ENCODE measurements at places on chromosomes 5 and 9. TPM values are rescaled to one million over a fixed set of nuclear protein-coding genes. Genes with fewer than 3 reads are reported as not detected.

GRCh38 chr5:169609716-169610115 lies 26.1 kb downstream of the SPDL1 start:
- no peak for DNase-seq

DNA sequence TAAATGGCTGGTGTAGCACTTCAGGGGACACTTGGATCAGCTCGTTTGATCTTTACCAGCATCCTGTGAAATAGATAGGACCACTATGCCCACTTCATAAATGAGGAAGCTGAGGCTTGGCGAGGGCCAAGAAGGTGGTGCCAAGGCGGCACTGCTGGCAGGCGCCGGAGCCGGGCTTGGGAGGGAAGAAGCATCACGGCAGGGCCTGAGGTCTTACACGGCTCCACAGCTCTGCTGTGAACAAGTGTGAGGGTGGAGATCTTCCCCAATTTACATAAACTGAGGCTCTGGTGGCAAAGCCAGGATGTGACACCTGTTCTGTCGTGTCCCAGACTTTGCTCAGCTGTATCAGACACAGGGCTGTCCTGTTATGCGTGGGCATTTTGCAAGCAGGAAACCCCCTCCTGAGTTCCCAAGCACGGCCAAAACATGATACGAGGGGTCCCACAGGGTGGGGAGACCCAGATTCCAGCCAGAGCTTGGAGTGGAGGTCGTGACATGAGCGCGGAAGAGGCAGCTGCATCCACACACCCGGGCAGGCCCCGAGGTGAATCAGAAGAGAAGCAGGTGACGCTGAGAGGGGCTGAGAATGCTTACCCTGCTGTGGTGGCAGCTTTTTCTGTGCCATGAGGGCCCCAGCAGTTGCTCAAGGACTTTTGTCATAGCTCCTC lies 117.5 kb upstream of the BOD1 start:
- no peak for DNase-seq

REEP2 gene
- 4.5 TPM for total RNA-seq

TYRP1 gene
- total RNA-seq, result not detected

VPS13A gene
- total RNA-seq, result 16.9 TPM

PRSS3 gene
- 33.8 TPM for total RNA-seq
